ENCODE measurements at places on chromosomes 5 and 9.

DNA sequence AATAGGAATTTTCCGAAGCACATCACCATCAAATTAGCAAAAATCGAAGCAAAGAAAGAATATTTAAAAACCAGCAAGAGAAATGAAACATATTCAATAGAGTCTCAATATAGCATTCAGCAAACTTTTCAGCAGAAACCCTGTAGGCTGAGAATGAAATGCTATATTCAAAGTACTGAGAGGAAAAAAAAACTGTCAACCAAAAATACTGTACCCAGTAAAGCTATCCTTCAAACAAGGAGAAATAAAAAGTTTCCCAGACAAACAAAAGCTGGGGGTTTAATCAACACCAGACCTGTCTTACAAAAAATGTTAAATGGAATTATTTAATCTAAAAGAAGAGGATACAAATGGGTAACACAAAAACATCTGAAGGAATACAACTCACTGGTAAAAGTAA is 116.0 kb downstream of the TRPM3 start:
- DNase-seq: no peak

GRCh38 chr9:34374905-34375552 is 1.7 kb downstream of the MYORG start:
- no peak for DNase-seq

DNA sequence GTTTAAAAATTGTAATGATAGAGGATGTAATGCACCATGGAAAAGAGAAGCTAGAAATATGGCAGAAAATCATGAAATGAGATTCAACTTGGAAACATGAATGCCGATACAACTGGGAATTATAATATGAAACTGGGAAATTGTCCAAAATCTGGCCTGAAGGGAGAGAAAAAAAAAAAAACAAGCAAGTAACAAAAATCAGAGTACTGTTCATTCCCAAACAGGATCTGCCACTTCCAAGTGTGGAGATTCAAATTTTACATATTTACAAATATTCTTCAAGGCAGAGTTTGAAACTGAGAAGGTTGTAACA is 56.6 kb upstream of the MOCS2 start:
- DNase-seq: no peak

GRCh38 chr5:10288592-10289219 is 19.0 kb downstream of the CMBL start:
- DNase-seq: no peak

DNA sequence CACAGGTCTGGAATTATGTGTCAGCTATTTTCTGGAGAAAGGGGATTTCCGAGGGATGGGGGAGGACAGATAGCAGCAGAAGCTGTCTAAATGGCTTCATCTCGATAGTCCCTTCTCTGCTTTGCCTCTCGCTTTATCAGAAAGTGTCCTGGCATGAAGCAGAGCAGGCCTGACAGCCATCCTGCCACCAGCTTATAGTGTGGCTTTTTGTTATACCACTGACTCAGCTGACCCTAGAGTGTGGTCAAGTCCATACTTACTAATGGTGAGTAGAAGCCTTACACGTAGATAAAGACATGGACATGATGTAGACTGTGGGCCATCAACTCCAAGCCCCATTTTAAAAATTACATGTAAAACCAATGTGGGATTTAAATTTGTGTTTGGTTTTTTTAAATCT is 50.0 kb downstream of the RCL1 start:
- DNase-seq: no peak

DNA sequence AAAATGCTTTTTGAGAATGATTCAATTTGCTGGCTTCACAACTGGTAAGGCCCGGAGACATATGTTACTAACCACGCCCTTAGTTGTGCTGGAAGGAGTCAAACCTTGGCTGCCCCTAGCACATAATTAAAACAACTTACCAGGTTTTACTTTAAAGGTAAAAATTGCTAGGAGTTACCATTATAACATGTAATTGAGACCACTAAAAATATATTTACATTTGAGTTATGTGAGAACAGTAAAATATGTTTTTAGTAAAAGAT is 435.6 kb upstream of the CDH9 start:
- no peak for DNase-seq

- no peak for DNase-seq
These were observed 19.0 kb upstream of the FER start for GRCh38 chr5:108728566-108729241.

DNA sequence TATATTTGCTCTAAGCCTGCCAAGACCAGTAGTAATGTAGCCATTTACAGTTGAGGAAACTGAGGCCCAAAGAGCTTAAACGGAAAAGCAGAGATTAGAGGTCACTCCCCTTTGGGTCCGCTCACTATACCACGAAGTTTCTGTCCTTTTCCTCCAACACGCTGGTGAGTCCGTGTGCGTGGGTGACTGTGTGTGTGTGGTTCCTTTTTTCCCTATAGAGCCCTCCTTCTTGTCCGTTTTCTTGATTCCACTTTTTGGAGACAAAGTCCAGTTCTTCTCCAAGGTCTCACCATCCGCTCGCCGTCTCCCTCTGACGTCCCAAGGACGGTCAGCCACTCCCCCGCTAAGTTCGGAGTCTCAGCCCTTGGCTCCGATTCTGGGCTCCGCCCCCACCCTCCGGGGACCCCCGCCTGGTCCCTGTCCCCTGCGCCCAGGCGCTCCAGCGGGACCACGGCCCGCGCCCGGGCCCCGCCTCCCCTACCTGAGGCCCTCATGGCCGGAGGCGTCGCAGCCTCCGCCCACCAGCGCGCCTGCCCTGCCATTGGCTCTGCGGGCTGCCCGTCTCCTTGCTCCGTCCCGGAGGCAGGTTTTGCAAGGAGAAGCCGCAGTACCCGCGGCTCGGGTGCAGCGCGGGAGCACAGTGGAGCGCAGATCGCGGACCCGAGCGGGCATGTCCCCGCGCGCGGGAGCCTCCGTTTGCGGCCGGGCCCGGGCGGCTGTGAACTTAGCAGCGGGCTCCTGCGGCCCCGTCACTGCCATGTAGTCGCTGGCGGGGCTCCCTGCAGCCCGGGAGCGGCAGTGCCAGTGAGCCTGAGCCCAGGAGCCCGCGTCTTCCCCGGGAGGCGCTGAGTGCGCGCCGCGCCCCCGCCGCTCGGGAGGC is at the start of gene MAST4:
Gene MAST4 (plus strand): TSS at position 638 of the 880 bp plus-strand sequence. CDS start 263 bp downstream, outside the sequence.
- no peak for DNase-seq

- DNase-seq: no peak
These were observed 61.1 kb downstream of the DIAPH1 start for GRCh38 chr5:141557681-141558136.

GRCh38 chr5:170333161-170333910 is 35.8 kb upstream of the LCP2 start:
- no peak for DNase-seq

- DNase-seq: no peak
These were observed 23.4 kb downstream of the LURAP1L start for GRCh38 chr9:12798066-12798770.

DNA sequence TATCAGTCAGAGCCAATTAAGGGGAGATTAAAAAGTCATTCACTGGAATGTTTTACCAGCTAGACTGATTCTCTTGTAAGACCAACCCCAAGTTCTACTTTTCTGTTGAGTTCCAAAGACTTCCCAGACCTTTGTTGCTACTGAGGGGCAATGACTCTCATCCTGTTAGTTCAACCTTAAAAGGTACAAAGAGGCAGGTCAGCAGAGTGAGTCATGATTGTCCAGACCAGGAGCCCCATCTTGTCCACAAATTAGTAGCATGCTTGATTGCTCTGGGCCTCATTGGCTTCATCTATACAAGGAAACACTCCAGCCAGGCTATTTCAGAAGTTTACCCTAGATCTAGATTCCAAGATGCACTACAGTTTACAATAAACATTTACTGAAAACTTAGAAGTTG is 79.9 kb upstream of the IL7R start:
- no peak for DNase-seq

DNA sequence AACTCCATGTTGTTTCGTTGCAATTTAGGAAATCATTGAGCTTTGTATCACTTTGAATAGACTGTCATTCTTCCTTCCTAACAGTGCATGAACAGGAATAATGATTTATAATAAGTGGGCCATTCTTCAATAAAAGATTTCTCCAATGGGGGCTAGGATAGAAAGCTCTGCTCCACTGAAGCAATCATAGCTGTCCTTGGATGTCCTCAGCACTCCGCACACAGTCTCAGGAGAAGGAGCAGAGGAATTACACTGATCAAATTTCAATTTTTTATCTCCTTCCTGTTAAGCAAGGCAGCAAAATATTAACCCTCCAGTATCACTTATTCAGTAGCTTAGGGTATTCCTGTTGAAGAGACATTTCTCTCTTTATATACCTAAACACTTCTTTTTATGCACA is 532.7 kb upstream of the ST8SIA4 start:
- no peak for DNase-seq

DNA sequence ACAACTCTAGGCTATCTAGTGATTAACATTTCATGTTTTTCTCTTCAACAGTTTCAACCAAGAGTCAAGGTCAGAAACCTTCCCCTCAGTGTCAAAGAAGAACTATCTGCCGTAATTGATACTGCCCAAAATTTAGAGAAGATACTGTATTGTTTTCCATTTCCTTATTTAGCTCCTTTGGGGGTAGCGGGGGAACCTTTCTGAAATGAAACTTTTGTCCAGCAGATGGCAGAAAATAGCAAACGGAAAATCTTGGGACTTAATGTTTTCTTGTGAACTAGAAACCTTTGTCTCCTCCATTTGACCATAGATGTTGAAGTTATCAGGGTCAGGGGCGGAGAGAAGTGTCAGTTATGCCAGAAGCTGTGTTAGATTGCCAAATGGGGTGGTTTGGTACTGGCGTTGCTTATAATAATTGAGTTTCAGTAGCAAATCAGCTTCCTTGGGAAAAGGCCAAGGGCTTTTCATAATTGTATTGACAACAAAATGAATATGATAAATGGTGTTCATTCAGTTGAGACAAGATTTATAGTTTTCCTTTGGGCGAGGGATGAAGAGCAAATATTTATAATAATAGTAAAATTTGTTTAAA is 101.7 kb upstream of the TLX3 start:
- DNase-seq: no peak

DNA sequence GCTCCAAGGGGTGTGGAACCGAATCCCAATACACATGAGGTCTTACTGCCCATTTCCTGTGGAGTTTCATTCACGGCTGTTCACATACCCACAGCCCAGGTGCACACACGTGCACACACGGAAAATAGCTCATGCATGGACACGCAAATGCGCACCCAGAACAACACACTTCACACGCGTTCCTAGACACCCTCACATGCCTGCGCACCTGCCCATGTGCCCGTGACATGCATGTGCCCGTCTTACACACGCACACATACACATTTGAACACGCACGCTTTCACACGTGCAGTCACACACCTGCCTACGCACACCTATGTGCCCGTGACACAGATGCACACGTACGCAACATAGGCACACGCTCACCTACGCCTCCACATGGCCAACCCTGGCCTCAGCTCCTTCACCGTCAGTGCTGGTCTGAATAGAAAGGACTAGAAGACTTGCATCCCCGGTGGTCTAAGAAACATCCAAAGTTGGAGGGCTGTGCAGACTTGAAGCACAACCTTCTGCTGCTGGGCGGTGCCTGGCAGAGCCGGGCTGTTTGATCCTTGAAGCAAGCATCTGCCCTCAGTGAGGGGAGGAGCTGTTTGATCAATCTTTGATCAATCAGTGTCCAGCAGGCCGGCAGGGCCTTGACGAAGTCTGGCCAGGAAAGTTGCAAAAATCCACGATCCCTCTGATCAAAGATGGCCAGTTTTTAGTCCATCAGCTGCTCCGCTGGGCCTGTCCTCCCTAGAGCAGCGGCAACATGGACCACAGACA is 164.7 kb downstream of the OLFM1 start:
- no peak for DNase-seq

DNA sequence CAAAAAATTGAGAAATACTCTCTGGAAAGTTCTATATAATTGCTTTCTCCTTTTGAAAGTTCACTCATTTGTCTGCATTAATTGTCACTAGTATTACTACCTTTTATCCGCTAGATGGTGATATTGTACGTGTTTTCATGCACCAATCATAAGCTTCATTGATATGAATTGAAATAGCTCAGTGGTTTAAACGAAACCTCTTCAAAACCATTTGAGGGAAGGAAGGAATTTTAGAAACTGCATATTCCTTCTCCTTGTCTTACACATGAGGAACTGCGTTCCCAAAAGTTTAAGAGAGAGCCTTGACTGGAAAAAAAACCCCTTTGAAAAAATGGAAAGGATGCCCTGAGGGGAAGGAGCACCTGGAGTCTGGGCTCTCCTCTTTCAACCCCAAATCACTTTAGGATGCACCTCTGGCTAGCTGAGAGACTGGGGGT is 98.6 kb downstream of the YTHDC2 start:
- DNase-seq: no peak

DNA sequence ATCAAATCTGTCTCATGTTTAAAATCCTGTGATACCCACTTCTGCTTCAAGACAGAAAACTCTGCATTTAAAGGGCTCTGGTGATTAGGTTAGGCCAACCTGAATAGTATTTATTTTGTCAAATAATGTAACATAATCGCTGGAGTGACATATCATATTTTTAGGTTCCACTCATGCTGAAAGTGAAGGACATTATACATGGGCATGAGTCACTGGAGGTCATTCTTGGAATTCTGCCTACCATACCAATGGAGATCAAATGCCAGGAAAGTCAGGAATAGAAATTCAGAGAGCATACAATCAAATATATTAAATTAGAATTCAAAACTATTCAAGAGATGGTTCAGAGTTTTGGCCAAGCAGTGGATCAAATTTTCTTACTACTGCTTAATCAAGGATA is 97.1 kb upstream of the PRSS3 start:
- no peak for DNase-seq

DNA sequence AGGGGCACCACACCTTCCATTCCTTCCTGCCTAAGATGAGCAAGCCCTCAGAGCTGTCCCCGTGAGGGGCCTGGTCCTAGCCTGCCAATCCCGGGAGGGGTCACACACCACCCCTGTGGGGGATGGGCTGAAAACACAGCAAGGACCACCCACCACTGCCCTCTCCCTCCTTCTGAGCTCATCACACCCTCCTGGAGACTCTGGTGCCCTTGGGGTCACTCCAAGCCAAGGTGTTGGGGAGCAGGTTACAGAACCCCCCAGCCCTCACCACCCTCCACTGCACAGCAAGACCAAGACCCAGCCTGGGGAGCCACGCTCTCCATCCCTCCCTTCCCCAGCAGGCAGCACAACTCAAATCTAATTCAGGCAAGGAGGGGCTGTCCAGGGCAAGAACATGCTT is 60.5 kb upstream of the PPP1R26 start:
- DNase-seq: no peak

Measured in cortex of kidney (tissue), 1 donor.